ENCODE measurements at places on chromosomes 4 and X.

GRCh38 chr4:97627750-97628149 lies 515.5 kb downstream of the STPG2 start:
- no peak overlapping the region for H3K27ac ChIP-seq
- no peak for DNase-seq
- H3K27me3 ChIP-seq, result no peaks in the 10 kb centered on the region
- H3K4me1 ChIP-seq, result no peaks in the 10 kb centered on the region
- no peak overlapping the region for H3K4me3 ChIP-seq
- no peaks in the 10 kb centered on the region for H3K36me3 ChIP-seq

GRCh38 chr4:150609131-150609530 lies 27.2 kb downstream of the MAB21L2 start:
- H3K4me3 ChIP-seq, result no peak overlapping the region
- no peaks in the 10 kb centered on the region for H3K36me3 ChIP-seq
- no peak overlapping the region for H3K27ac ChIP-seq
- no peaks in the 10 kb centered on the region for H3K27me3 ChIP-seq

DNA sequence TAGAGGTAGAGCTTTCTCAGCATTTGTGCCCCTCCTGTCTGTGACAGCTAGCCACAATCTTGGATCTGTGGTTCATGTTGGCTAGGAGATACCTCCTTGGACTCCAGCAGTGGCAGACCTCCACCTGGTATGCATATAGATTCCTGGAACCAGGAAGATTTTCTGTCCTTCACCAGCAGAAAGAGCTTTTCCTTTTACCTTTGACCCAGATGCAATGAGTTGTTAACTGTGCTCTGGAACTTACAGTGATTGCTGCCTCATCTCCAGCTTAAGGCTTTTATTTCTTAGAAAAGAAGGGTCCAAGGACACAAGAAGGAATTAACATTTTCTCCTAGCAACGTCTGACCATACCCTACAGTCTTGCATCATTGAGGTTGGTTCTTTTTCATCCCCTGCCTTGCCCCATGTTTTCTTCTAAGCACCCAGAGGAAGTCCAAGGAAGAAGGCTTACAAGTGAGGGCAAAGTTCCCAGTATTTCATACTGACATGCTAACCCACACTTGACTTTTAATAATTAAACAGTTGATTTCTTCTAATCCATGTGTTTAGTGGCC lies 217.1 kb upstream of the ARHGAP24 start:
- no peak overlapping the region for H3K27ac ChIP-seq
- DNase-seq, result no peak
- H3K27me3 ChIP-seq, result no peaks in the 10 kb centered on the region
- H3K4me1 ChIP-seq, result no peaks in the 10 kb centered on the region
- no peaks in the 10 kb centered on the region for H3K36me3 ChIP-seq
- no peak overlapping the region for H3K4me3 ChIP-seq

- no peaks in the 10 kb centered on the region for H3K27me3 ChIP-seq
- H3K4me1 ChIP-seq, result peaks cover 14% of the 10 kb centered on the region
- no peak for DNase-seq
- H3K36me3 ChIP-seq, result peaks cover 23% of the 10 kb centered on the region
- no peak overlapping the region for H3K27ac ChIP-seq
- no peak overlapping the region for H3K4me3 ChIP-seq
Measured at GRCh38 chr4:109548655-109549054, 11.4 kb upstream of the MCUB start.

DNA sequence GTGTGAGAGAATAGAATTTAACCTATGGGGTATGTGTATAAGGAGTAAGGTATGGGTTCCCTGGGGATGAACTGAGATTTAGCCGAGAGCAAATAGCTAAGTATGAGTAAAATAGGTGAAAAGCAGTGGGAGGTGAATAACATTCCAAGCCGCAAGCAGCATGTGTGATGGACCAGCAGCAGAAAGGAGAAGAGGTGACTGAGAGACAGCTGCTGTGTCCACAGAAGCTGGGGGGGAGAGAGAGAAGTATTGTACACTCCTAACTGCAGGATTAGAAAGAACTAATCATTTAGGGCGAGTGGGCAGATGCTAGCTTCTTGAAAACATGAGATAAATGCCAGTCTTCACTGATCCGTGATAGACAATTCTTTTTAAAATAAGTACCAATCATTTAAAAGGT lies 296.0 kb downstream of the KLHL4 start:
- H3K4me1 ChIP-seq, result no peaks in the 10 kb centered on the region
- H3K27ac ChIP-seq, result no peak overlapping the region
- no peak for DNase-seq
- no peak overlapping the region for H3K4me3 ChIP-seq
- H3K27me3 ChIP-seq, result no peaks in the 10 kb centered on the region
- H3K36me3 ChIP-seq, result no peaks in the 10 kb centered on the region

- no peaks in the 10 kb centered on the region for H3K4me1 ChIP-seq
- H3K27ac ChIP-seq, result no peak overlapping the region
- no peaks in the 10 kb centered on the region for H3K36me3 ChIP-seq
- DNase-seq, result no peak
- no peaks in the 10 kb centered on the region for H3K27me3 ChIP-seq
- H3K4me3 ChIP-seq, result no peak overlapping the region
Measured at GRCh38 chr4:52005604-52006273, 14.4 kb downstream of the LRRC66 start.

DNA sequence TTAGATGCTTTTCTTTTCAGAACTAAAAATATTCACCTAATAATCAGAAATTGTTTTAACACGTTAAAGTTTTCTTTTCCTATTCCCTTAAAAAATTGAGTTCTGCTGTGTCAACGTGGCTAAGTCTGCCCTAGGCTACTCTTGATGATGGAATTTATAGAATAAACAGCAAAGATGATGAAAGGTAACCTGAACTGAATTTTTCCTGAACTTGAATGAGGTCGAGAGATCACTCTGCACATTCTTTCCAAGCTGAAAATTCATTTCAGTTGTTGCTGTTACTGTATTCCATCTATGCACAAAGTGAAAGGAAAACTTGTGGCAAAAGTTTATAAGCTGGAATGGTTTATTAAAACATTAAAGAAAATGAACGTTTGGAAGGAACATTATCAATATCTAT lies 245.9 kb upstream of the GIMD1 start:
- no peaks in the 10 kb centered on the region for H3K27me3 ChIP-seq
- H3K4me3 ChIP-seq, result no peak overlapping the region
- H3K36me3 ChIP-seq, result no peaks in the 10 kb centered on the region
- H3K27ac ChIP-seq, result no peak overlapping the region

DNA sequence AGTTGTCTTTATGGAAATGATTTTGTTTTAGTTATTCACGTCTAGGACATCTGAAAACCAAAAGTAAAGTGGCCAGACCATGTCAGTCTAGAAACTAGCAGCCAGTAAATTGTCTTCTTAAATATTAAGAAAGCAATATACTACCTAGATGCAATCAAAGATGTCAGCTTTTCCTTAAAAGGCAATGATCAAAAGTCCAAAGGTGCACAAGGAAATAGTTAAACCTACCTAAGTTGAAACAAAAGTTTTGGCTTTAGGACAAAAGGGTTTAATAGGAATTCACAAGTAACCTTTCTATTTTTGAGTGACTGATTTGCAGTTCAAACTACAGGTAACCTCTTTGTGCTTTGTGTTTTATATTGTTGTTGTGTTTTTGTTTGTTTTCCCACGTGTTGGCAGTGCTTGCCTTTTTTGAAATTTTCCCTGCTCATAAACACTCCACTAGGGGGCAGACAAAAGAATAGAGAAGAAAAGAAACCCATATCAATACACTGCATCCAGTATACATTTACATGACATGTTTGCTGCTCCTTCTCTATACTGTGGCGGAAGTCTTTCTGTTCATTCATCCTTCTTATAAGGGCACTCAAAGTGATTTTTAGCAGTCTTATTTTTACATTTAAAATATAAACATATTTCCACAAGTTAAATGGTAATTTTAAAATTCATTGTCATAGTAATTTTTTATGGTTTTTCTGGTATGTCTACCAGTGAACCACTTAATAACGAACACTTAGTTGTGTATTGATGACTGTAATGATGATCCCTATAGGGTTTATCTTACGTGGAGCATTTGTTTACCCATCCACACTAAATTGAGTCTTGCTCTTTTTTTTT lies 62.7 kb downstream of the GAB1 start:
- H3K36me3 ChIP-seq, result no peaks in the 10 kb centered on the region
- no peak overlapping the region for H3K4me3 ChIP-seq
- peaks cover 14% of the 10 kb centered on the region for H3K27me3 ChIP-seq
- peaks cover 5% of the 10 kb centered on the region for H3K4me1 ChIP-seq

- H3K27ac ChIP-seq, result peak overlapping the region; percentile 93
- no peaks in the 10 kb centered on the region for H3K27me3 ChIP-seq
- H3K4me1 ChIP-seq, result peaks cover 8% of the 10 kb centered on the region
- no peak for DNase-seq
- H3K36me3 ChIP-seq, result peaks cover 2% of the 10 kb centered on the region
Measured at GRCh38 chrX:120468071-120468470, 1.0 kb downstream of the LAMP2 start.

DNA sequence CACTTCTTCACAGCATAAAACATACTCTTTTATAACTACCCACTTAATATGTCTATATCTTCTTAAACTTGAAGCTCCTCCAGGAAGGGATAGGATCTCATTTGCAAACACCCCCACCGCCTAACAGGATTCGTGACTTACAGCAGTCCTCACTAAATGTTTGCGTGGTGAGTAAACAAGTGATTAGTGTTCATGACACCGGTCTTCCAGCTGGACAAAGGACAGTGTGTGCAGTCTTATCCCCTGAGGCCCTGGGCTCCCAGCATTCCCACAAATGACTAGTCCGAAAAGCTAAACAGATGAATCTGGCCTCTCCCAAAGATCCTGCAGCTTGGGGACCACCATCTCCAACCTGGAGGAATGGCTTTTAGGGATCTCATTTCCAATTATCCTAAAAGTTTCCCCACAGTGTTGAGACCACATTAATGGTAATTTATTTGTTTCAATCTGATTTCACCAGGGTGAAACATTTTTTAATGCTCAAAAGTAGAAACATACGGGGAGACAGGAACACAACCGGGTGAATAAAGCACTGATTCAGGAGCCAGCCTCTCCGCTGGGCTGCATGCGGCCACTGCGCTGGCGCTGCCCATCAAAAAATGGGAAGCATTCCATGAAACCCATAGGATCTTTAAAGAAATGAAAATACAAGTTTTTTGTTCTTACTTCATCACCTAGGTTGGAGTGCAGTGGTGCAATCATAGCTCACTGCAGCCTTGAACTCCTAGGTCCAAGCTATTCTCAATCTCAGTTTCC lies 69.2 kb downstream of the HADH start:
- H3K27me3 ChIP-seq, result no peaks in the 10 kb centered on the region
- DNase-seq, result no peak
- H3K27ac ChIP-seq, result no peak overlapping the region
- H3K4me3 ChIP-seq, result no peak overlapping the region

DNA sequence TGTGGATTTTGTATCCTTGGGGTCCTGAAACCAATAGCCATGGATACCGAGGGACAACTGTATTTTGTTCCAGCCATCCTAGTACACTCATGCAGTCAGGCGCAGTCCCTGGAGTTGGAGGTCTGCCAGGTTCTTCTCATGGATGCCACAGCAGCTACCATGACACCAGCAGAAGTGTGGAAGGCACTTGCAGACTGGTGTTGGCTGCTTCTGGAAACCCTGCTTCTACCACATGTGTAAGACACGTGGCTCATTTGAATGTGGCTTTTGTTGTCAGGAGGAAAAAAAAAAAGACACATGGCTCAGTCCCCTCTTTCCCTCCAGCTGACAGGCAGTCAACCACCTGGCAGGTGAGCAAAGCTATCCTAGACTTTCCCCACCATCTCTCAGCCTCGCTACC lies 19.4 kb downstream of the DRD5 start:
- no peaks in the 10 kb centered on the region for H3K36me3 ChIP-seq
- DNase-seq, result no peak
- H3K4me3 ChIP-seq, result no peak overlapping the region
- peaks cover 58% of the 10 kb centered on the region for H3K27me3 ChIP-seq

- H3K27ac ChIP-seq, result no peak overlapping the region
- H3K36me3 ChIP-seq, result no peaks in the 10 kb centered on the region
- no peaks in the 10 kb centered on the region for H3K4me1 ChIP-seq
- no peaks in the 10 kb centered on the region for H3K27me3 ChIP-seq
- H3K4me3 ChIP-seq, result no peak overlapping the region
Measured at GRCh38 chr4:84547211-84547610, 35.7 kb upstream of the CDS1 start.

GRCh38 chr4:38666766-38667084 lies 2.7 kb downstream of the KLF3 start:
- H3K27ac ChIP-seq, result peak overlapping the region; percentile 77
- peaks cover 62% of the 10 kb centered on the region for H3K4me1 ChIP-seq
- peaks cover 2% of the 10 kb centered on the region for H3K36me3 ChIP-seq
- H3K27me3 ChIP-seq, result no peaks in the 10 kb centered on the region
- H3K4me3 ChIP-seq, result peak overlapping the region; percentile 74

- no peaks in the 10 kb centered on the region for H3K27me3 ChIP-seq
- H3K36me3 ChIP-seq, result peaks cover 4% of the 10 kb centered on the region
- DNase-seq, result no peak
- peaks cover 2% of the 10 kb centered on the region for H3K4me1 ChIP-seq
Measured at GRCh38 chrX:63488546-63489373, 137.6 kb upstream of the SPIN4 start.

- no peaks in the 10 kb centered on the region for H3K36me3 ChIP-seq
- H3K27me3 ChIP-seq, result peaks cover 2% of the 10 kb centered on the region
- DNase-seq, result no peak
Measured at GRCh38 chrX:107355533-107355932, 93.9 kb upstream of the FRMPD3 start.
